ENCODE measurements at places on chromosomes 16 and 17.

DNA sequence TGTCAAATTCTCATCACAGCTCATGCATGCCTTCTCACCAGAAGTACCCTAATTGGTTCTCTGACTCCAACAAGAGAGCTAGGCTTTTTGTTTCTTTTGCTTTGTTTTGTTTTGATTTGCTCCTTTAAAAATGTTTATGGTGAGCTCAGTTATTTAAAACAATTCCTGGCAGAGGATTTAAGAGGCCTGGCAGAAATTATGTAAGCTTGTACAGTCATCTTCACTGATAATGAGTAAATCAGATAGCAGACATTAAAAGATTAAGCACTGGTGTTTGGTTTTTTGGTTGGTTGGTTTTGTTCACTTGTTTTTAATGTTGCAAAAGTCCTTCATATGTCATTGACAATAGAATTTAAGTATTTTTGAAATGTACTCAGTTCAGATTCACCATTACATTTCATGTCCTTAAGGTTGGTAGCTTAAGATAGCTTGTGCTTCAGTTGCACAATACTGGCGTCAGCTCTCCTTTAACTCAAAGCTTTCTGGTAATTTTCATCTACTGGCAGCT is 378.9 kb downstream of the CDH13 start:
- H3K4me3 ChIP-seq = no peak overlapping the region
- H3K27ac ChIP-seq = no peak overlapping the region
- DNase-seq = no peak
- no peaks in the 10 kb centered on the region for H3K4me1 ChIP-seq

DNA sequence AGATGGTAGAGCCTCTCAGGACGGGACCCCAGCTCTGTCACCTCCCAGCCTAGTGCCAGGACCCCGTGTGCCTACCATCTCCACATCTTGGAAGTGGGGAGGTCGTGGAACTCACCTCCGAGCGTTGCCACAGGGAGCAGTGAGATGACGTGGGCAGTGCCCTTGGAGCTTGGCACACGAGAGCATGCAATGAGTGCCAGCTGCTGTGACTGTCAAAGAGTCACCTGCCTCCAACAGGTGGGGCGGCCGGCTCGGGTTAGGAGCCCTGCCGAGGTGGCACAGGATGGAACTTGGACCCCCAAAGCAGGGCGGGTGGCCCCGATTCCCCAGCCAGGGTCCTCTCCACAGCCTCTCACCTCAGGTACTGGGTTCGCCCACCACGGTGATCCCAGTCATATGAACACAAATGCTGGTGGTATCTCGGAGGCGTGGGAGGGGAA is 5.5 kb downstream of the VPS4A start:
- peak overlapping the region; percentile 66 for H3K27ac ChIP-seq
- H3K36me3 ChIP-seq = peaks cover 90% of the 10 kb centered on the region
- no peak overlapping the region for H3K4me3 ChIP-seq

GRCh38 chr16:11182411-11182810 is 73.6 kb downstream of the SOCS1 start:
- H3K36me3 ChIP-seq = peaks cover 37% of the 10 kb centered on the region
- no peak for DNase-seq
- no peak overlapping the region for H3K4me3 ChIP-seq
- H3K27me3 ChIP-seq = no peaks in the 10 kb centered on the region

DNA sequence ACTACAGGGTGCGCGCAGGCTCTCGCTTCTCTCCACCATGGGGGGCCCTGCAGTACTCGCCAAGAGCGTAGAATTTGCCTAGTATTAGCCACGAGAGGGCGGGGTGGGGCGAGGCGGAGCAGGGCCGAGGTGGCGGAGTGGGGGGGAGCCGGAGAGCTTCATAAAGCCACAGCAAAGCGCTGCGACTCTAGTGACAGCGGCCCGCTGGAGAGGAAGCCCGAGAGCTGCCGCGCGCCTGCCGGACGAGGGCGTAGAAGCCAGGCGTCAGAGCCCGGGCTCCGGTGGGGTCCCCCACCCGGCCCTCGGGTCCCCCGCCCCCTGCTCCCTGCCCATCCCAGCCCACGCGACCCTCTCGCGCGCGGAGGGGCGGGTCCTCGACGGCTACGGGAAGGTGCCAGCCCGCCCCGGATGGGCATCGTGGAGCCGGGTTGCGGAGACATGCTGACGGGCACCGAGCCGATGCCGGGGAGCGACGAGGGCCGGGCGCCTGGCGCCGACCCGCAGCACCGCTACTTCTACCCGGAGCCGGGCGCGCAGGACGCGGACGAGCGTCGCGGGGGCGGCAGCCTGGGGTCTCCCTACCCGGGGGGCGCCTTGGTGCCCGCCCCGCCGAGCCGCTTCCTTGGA is at the start of gene TBX21:
TSS of gene TBX21 (plus strand) at position 190 of the 627 bp plus-strand sequence. CDS start at position 409, 219 bp downstream.
- H3K27me3 ChIP-seq = no peaks in the 10 kb centered on the region
- peak; percentile 93 for DNase-seq
- H3K4me1 ChIP-seq = peaks cover 72% of the 10 kb centered on the region
- H3K36me3 ChIP-seq = peaks cover 40% of the 10 kb centered on the region

DNA sequence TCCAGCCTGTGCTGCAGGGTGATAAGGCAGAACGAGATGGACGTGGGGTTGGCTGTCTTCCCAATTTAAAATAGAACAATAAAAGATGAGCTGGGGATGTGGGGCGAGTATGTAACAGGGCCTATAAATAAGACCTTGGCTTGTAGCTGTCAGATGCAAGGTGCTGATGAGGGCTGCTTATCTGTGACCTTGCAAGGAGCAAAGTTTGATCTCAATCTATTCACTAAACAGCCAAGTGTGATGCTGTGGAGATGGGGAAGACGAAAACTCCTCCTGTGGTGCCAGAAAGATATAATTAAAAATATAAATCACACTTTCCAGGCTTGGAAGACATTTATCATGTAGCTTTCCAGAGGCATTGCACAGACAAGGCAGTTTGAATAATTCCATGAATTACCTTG is 26.7 kb upstream of the TEX2 start:
- H3K36me3 ChIP-seq = no peaks in the 10 kb centered on the region
- H3K4me3 ChIP-seq = no peak overlapping the region
- no peak for DNase-seq
- no peak overlapping the region for H3K27ac ChIP-seq

GRCh38 chr16:27195941-27196595 is 7.3 kb upstream of the KDM8 start:
- DNase-seq = no peak
- peaks cover 67% of the 10 kb centered on the region for H3K4me1 ChIP-seq
- H3K4me3 ChIP-seq = no peak overlapping the region
- no peaks in the 10 kb centered on the region for H3K27me3 ChIP-seq
- peak overlapping the region; percentile 26 for H3K27ac ChIP-seq

- DNase-seq = no peak
- no peaks in the 10 kb centered on the region for H3K27me3 ChIP-seq
- no peaks in the 10 kb centered on the region for H3K36me3 ChIP-seq
- H3K4me3 ChIP-seq = no peak overlapping the region
These were observed 48.5 kb downstream of the CBFA2T3 start for GRCh38 chr16:88928405-88929090.

DNA sequence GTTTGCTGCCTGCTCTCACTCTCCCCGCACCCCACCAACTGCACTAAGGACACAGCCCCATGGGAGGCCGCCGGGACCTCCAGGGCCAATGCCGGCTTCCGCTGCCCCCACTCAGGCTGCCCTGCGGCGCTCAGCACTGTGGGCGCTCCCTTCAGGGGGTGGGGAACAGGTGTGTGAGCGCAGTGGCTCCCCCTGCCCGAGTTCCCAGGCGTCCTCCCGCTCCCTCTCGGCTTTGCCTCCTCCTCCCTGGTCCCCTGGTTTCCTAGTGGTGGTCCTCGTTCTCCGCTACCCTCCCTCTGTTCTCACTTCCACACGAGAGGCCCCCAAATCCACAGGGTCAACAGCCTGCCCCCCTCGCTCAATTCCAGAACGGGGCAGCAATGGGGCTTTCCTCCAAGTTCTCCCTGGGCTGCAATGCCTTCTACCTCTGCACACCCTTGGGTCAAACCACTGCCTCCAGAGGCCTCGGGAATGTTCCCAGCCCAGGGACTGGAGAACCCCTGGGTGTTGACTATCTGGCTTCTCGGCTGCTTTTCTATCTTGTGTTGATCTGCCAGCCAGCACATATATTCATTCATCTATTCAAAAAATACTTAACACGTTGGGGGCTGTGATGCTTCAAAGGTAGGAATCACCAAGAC is 9.9 kb downstream of the FOXJ1 start:
- H3K4me1 ChIP-seq = peaks cover 23% of the 10 kb centered on the region
- H3K4me3 ChIP-seq = no peak overlapping the region
- H3K27me3 ChIP-seq = no peaks in the 10 kb centered on the region
- peak overlapping the region; percentile 57 for H3K27ac ChIP-seq
- no peak for DNase-seq

- no peak for DNase-seq
- H3K4me1 ChIP-seq = peaks cover 86% of the 10 kb centered on the region
- peaks cover 86% of the 10 kb centered on the region for H3K36me3 ChIP-seq
- no peaks in the 10 kb centered on the region for H3K27me3 ChIP-seq
- peak overlapping the region; percentile 99 for H3K27ac ChIP-seq
These were observed 714 bp upstream of the CISD3 start for GRCh38 chr17:38729368-38729885.

- H3K36me3 ChIP-seq = no peaks in the 10 kb centered on the region
- no peak overlapping the region for H3K4me3 ChIP-seq
- peaks cover 2% of the 10 kb centered on the region for H3K4me1 ChIP-seq
- H3K27me3 ChIP-seq = peaks cover 19% of the 10 kb centered on the region
- peak; percentile 82 for DNase-seq
These were observed 50.9 kb upstream of the CLEC3A start for GRCh38 chr16:77971306-77972061.

GRCh38 chr16:78434401-78434800 is 334.9 kb downstream of the WWOX start:
- peaks cover 41% of the 10 kb centered on the region for H3K36me3 ChIP-seq
- H3K27me3 ChIP-seq = no peaks in the 10 kb centered on the region
- no peaks in the 10 kb centered on the region for H3K4me1 ChIP-seq
- no peak overlapping the region for H3K4me3 ChIP-seq

DNA sequence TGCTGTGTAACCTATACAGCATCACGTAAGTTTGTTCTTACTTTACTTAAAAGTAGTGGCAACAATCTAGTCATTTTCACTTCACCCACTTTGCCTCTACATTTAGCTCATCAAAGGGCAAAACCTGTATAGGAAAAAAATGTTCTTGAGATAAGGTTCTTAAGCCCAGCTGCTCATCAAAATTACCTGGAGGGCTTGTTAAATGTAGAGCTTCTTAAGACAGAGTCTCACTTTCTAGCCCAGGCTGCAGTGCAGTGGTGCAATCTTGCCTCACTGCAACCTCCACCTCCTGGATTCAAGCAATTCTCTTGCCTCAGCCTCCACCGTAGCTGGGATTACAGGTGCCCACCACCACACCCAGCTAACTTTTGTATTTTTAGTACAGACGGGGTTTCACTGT is 38.2 kb upstream of the TMEM97 start:
- H3K27me3 ChIP-seq = peaks cover 38% of the 10 kb centered on the region
- H3K27ac ChIP-seq = no peak overlapping the region
- H3K4me1 ChIP-seq = peaks cover 19% of the 10 kb centered on the region

Measured in activated T-cell treated with anti-CD3 and anti-CD28 coated beads, Interleukin-2, amount 50 U/mL, for 24 hours (primary cell).